Psoas muscle (tissue), 8 donors: ENCODE measurements at places on chromosomes 4 and X.

GRCh38 chr4:145414226-145414625, 67.4 kb upstream of the SMAD1 start:
- DNase-seq, result no peak

- DNase-seq, result no peak
Observed at GRCh38 chr4:28149762-28150161, 1289.1 kb downstream of the STIM2 start.

GRCh38 chrX:18887825-18888212, 96.1 kb downstream of the PHKA2 start:
- no peak for DNase-seq

DNA sequence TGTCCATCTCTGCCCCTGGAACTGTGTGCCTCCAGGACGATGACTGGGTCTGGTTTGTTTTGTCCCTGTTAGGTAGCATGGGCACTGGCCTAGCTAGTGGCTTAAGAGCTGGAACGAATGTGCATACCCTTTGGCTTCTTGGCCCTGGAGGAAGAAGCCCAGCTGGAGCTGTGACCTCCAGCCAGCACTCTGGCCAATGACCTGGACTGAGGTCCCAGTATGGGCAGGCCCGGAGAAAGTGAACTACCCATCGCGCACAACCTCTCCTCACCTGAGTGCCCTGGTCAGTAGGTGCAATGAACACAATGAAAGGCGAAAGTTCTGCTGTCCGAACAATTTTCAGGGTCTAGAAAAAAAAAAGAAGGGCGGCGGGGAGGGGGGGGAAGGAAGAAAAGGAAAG, 18.3 kb downstream of the DKC1 start:
- DNase-seq, result no peak

GRCh38 chr4:81221303-81222081, 6.5 kb upstream of the PRKG2 start:
- no peak for DNase-seq

GRCh38 chr4:113750296-113750695, 11.2 kb downstream of the CAMK2D start:
- DNase-seq, result no peak

DNA sequence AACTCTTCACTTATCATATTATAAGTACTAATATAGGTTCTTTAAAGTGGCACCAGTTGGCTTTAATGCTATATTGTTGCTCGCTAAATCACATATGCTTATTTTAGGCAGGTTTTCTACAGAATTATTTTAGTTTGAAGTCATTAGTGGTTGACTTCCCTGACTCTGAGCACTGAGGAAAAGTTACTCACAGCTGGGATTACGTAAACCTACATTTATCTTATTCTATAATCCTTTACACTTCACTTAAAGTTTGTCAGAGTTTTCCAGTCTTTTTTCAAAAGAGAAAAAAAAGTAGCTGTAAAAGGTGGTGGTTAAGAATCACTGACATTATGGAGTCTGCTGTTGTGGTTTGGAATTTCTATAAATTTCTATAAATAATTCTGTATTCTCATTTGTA, 5.8 kb downstream of the UGT2B4 start:
- DNase-seq, result no peak

DNA sequence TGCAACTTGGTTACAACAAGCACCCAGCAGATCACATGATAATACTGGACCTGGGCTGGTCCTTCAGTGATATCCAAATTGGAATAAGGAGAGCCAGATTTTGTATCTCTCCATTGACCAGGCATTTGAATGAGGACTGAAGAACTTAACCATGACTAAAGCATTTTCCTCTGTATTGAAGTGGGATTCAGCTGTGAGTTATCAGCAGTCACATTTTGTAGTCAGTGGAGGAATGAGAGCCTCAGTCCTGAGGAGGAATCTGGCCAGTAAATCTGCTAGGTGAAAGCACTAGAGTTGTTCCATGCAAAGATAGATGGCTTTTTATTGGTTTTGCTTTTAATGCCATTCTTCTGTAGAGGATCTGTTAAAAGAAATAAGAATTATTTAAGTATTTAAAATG, 1506.0 kb downstream of the PCDH7 start:
- DNase-seq, result no peak

- no peak for DNase-seq
Observed at GRCh38 chr4:152677117-152677516, 2.7 kb downstream of the TMEM154 start.

GRCh38 chr4:169103966-169104412, 93.9 kb upstream of the CBR4 start:
- DNase-seq, result no peak

- no peak for DNase-seq
Observed at GRCh38 chrX:34790026-34790425, 132.9 kb upstream of the TMEM47 start.

DNA sequence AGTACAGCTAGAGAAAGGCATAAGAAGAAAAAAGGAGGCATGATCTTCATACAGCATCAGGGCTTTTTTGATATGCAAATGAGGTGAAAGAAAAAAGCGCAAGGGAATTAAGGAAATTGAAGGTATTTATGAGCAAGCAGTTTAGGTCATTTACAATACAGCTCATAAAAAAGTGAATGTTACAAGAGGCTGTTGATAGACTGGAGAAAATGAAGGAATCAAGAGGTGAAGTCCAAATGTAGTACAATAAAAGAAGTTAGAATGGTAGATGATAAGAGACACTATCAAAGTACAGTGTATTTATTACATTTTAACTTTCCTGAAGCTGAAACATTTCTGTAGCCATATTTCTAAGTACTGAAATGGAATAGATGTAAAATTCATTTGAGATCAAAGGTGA, 1349.5 kb downstream of the ADGRL3 start:
- no peak for DNase-seq

- no peak for DNase-seq
Observed at GRCh38 chrX:39762266-39762841, 335.4 kb downstream of the BCOR start.

- no peak for DNase-seq
Observed at GRCh38 chr4:78363031-78363570, 188.5 kb upstream of the ANXA3 start.

- no peak for DNase-seq
Observed at GRCh38 chrX:24574743-24575142, 72.4 kb downstream of the PCYT1B start.

DNA sequence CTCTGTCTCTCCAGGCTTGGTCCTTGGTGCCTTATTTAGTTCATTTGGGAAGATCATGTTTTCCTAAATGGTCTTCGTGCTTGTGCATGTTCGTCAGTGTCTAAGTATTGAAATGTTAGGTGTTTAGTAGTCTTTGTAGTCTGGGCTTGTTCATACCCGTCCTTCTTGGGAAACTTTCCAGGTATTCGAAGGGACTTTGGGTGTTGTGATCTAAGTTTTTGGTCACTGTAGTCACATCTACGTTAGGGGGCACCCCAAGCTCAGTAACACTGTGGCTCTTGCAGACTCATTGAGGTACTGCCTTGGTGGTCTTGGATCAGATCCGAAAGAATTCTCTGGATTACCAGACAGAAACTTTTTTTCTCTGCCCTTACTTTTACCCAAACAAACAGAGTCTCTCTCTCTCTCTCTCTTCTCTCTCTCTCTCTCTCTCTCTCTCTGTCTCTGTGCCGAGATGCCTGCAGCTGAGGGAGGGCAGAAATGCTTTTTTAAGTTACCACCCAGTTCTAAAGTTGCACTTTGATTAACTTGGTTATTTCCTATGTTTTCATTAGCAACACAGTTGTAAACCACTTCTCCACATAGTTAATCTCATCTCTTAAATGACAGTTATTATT, 67.6 kb upstream of the SLC7A3 start:
- DNase-seq, result no peak

DNA sequence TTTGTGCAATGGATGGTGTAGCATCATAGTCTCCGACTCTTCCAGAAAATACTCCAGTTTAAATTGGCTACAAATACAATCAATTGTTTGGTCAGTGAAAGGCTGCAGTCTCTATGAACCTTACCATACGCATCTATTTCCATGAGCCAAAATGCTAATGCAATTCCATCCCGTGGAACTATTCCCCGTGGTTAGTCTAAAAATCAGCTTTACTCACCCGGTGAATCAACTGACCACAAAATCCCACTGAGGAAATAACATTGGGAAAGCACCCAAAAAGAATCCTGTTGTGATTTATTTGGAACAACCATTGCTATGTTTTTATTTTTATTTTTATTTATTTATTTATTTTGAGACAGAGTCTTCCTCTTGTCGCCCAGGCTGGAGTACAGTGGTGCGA, 87.1 kb downstream of the DHX15 start:
- no peak for DNase-seq

DNA sequence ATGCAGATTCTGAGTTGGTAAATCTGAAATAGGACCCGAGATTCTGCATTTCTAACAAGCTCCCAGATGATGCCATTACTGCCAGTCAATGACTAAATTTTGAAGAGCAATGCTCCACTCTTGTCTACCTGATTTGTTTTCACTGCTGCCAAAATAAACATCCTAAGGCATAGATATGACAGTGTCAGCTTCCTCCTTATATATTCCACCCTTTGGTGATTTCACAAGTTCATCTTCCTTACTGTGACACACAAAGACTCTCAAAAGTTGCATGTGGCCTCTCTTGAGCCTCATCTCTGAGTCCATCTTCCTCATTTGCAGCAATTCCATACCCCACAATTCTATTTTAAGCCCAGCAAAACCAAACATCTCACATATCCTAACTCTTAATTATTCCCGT, 110.9 kb downstream of the FBXW7 start:
- DNase-seq, result no peak

GRCh38 chr4:169058312-169058711, 48.3 kb upstream of the CBR4 start:
- DNase-seq, result peak; percentile 64

- DNase-seq, result no peak
Observed at GRCh38 chr4:112563431-112564200, 47.6 kb upstream of the NEUROG2 start.

GRCh38 chr4:27048429-27049238, 188.0 kb downstream of the STIM2 start:
- no peak for DNase-seq

GRCh38 chrX:119398974-119399771, at the start of gene SLC25A43:
SLC25A43 (plus strand) TSS chrX:119399336; CDS start chrX:119399404, 68 bp downstream.
- peak; percentile 51 for DNase-seq

DNA sequence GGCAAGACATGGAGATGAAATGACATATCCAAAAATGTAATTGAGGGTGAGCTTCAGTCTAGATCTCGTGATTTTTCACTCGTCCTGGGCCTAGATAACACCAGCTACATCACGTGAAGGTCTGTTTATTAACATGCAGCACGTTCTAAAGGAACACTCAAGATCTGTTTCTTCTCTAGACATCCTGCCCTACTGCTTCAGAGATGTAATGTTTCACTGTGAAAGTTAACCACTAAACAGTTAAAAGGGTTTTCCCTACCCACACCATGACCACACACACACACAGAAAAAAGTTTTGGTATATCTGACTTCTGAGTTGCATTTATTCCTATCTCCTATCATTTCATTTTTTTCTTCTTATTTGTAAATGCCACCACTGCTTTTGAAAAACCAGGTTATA, 52.3 kb upstream of the SMIM31 start:
- DNase-seq, result no peak

DNA sequence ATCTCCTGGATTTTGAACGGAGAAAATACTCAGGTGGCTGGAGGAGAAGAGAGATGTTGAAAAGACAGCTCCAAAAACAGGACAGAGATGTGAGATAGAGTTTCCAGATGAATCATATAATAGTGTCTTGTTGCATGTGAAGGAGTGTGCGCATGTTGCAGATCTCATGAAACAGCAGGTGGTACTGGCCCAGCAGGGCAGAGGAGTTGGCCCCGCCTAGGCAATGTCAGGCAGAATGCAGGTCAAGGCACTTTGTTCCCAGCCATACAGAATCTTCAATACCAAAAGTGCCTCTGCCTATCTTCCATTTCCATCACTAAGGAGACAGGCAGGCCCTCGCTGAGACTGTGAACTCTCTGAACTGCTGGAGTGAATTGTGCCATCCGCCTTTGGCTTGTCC, 63.9 kb upstream of the FAT1 start:
- no peak for DNase-seq

GRCh38 chrX:53089224-53089842, 4.6 kb upstream of the KANTR start:
- peak; percentile 63 for DNase-seq

DNA sequence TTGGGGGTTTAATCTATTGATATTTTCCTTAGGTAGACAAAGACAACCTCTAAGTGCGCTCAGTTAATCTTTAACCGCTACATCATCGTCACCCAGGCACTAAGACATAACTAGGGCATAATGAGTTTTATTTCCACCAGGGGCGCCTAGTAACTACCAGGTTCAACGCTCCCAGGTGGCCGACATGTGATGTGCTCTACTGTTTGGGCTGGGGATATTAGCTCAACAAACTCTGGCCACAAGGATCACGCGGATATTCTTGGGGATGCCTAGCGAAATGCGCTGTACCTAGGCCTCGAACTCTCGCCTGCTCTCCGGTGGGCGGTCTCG, 915 bp upstream of the RAB33B start:
- no peak for DNase-seq

DNA sequence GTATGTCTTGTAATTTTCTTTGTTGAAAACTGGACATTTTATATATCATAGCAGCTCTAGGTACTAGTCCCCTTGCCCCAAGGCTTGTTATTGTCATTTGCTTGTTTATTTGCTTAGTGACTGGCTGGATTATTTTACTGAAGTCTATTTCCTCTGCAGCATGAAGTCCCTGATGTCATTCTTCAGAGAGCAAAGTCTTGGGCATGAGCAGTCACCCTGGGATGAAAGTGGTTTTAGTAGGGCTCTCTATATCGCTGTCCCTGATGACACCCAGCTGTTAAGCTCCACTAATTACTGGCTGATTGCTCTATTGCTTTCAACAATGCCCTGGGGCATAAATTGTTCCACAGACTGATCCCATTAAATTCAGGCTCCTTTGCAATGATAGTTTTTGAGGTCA, 113.5 kb upstream of the USP9X start:
- no peak for DNase-seq

- no peak for DNase-seq
Observed at GRCh38 chr4:56681158-56681852, at the start of gene HOPX. HOPX (minus strand) TSS chr4:56681296; CDS start chr4:56657816, 23,480 bp downstream.

DNA sequence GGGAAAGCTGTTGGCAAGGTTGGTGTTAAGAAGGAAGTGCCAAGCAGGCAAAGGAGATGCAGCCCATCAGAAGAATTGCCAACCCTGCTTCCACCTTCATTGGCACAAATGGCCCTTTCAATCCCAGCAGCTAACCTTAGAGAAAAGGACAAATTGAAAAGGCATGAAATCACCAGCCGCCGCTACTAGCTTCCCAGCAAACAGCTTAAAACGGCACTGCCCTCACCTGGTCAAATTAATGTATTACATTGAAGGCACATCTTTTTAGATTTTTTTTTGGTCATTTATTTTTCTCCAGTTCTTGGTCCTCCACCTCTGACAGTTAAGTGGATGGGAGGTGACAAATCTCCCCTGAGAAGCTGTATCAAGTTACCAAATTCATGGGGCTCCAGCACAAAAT, 51.0 kb upstream of the NHSL2 start:
- DNase-seq, result no peak
